ENCODE measurements at places on chromosomes 16 and 17. TPM values are rescaled to one million over a fixed set of nuclear protein-coding genes. Genes with fewer than 3 reads are reported as not detected.

DNA sequence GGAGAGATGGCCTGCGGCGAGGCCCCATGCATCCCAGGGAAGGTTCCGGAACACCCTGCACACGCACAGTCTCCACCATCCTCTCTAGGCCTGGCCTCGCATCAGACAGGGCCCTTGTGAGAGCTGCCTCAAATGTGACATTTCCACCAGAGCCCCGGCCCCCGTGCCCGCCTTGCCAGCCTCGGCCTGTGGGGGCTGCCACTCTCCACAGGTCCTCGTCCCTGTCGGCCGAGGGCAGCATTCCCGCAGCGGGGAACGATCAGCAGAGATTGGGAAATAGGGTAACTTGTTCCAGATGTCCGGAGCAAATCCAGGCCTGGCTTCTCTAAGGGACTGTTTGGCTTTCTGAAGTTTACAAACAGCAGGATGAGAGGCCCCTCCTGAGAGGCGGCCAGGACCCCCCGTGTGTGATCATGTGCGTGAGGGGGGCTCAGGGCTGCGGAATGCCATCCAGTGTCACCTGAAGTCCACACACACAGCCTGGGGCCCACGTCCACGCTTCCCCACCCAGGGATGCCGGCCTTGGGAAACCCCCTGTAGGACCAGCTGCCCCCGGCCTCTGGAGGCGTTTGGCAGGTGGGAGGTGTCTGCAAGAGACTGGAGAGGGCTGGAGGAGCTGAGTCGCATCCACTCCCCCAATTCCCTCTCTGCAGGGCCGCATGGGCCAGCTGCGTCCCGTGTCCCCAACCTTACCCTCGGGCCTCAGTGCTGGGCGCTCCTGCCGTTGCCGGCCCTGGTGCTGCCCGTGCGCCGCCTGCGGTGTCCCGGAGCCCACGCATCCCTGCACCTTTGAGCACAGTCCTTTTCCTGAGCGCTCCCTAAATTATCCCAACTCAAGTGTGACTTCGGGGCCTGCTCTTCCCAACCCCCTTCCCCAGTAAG is 70.4 kb downstream of the ZDHHC7 start:
- peak; percentile 29 for DNase-seq

CCDC154 gene
- 0.30 TPM for total RNA-seq

GRCh38 chr17:32567511-32567910 is 80.7 kb downstream of the CDK5R1 start:
- DNase-seq = no peak

PRR15L gene
- total RNA-seq = not detected

MYH13 gene
- total RNA-seq = not detected

DNA sequence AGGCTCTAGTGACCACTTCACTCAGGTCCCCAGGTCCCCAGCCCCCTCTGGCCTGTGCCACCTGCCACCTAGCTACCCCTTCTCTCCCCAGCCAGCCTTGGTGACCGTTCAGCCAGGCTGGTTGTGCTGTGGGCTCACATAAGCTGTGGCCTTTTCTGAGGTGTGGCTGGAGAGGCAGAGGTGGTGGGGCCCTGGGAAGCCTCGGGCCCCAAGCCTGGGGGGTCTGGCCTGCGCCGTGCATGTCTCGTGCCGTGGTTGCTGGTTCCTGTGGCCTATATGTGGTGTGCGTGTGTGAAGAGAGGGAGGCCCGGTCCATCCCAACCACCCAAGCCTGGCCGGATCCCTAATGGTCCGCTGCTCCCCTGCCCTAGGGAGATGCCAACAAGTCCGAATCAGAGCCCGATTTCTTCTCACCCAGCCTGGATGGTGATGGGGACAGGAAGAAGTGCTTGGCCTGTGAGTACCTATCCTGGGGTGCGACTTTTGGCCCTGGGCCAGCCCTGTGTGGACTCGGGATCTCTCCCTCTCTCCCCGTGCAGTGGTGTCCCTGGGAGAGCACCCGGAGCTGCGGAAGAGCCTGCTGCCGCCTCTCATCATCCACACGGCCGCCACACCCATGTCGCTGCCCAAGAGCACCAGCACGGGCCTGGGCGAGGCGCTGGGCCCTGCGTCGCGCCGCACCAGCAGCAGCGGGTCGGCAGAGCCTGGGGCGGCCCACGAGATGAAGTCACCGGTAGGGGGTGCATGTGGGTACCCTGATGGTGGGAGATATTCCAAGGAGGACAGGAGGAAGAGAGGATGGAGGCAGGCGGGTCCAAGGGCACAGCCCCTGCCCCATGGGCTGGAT is 35.9 kb downstream of the CACNA1G start:
- no peak for DNase-seq

GJC1 gene
- 48.3 TPM for total RNA-seq

- no peak for DNase-seq
These were observed 76.2 kb downstream of the RAB11FIP4 start for GRCh38 chr17:31467502-31468256.

MT2A gene
- total RNA-seq = 1,331 TPM

- no peak for DNase-seq
These were observed 151.1 kb downstream of the KCNJ18 start for GRCh38 chr17:21843318-21843865.
